ENCODE measurements at places on chromosomes 3 and 15. TPM values are rescaled to one million over a fixed set of nuclear protein-coding genes. Genes with fewer than 3 reads are reported as not detected.

GRCh38 chr3:144287001-144287400, 315.4 kb downstream of the DIPK2A start:
- no peak for DNase-seq
- no peaks in the 10 kb centered on the region for H3K27me3 ChIP-seq
- no peak overlapping the region for H3K4me3 ChIP-seq
- no peaks in the 10 kb centered on the region for H3K4me1 ChIP-seq

- no peak overlapping the region for H3K4me3 ChIP-seq
- peaks cover 8% of the 10 kb centered on the region for H3K4me1 ChIP-seq
- H3K27ac ChIP-seq, result no peak overlapping the region
These were observed 33.8 kb downstream of the SETMAR start for GRCh38 chr3:4336850-4337546.

GRCh38 chr15:67520321-67521028, 456 bp upstream of the C15orf61 start:
- H3K36me3 ChIP-seq, result peaks cover 5% of the 10 kb centered on the region
- H3K4me1 ChIP-seq, result peaks cover 24% of the 10 kb centered on the region
- peak overlapping the region; percentile 82 for H3K4me3 ChIP-seq
- H3K27me3 ChIP-seq, result no peaks in the 10 kb centered on the region

- DNase-seq, result peak; percentile 59
- peaks cover 16% of the 10 kb centered on the region for H3K27me3 ChIP-seq
- H3K4me1 ChIP-seq, result peaks cover 34% of the 10 kb centered on the region
These were observed 9.1 kb upstream of the GNAI2 start for GRCh38 chr3:50226888-50227389.

Gene GP9
- total RNA-seq, result not detected

Gene MST1
- 3.8 TPM for total RNA-seq

GRCh38 chr15:45458746-45459403, 63.7 kb downstream of the SLC30A4 start:
- peaks cover under 1% of the 10 kb centered on the region for H3K36me3 ChIP-seq
- peak; percentile 90 for DNase-seq
- H3K27ac ChIP-seq, result no peak overlapping the region
- no peaks in the 10 kb centered on the region for H3K27me3 ChIP-seq
- H3K4me1 ChIP-seq, result peaks cover 44% of the 10 kb centered on the region
- peak overlapping the region; percentile 25 for H3K4me3 ChIP-seq

- no peak overlapping the region for H3K4me3 ChIP-seq
- H3K4me1 ChIP-seq, result peaks cover 7% of the 10 kb centered on the region
- H3K27me3 ChIP-seq, result no peaks in the 10 kb centered on the region
These were observed 29.3 kb upstream of the TPM1 start for GRCh38 chr15:63013052-63013808.

DNA sequence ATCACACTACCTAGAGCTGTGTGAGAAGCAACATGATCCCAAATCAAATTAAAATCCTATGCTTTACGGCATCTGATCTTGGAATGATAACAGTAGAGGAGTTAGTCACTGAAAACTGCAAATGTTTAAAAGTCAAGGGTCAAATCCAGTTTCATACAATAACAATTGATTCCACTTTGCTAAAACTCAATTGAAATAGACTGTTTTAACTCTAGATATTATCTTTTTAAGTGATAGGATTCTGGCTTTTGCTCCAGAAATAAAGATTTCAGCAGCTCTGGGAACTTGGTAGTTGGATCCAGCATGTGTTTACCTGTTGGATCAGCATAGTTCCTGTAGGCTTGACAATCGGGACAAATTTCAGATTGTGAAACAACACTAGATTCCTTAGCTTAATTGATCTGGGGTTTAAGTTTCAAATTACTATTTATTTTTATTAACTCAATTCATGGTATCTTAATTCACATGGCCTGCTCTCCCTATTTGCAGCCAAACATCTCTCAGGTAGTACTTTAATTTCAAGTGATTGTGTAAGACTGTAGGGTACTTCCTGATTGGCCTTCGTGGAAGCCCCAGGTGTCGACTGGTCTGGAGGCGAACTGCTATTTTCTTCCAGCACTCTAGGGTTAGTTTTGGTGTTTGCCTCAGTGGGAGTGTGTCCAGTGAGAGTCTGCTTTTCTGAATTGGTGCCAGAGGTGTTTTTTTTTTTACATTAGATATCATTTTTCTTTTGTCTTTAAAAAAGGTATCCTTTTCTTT, 16.6 kb downstream of the NFKBIZ start:
- DNase-seq, result no peak
- H3K27ac ChIP-seq, result no peak overlapping the region
- H3K4me3 ChIP-seq, result no peak overlapping the region
- peaks cover 2% of the 10 kb centered on the region for H3K4me1 ChIP-seq

Gene MED12L
- 0.79 TPM for total RNA-seq

- H3K4me3 ChIP-seq, result no peak overlapping the region
- H3K4me1 ChIP-seq, result peaks cover 47% of the 10 kb centered on the region
These were observed 19.1 kb upstream of the KLF13 start for GRCh38 chr15:31307270-31308184.

GRCh38 chr3:1318296-1319005, 225.6 kb downstream of the CNTN6 start:
- H3K27me3 ChIP-seq, result no peaks in the 10 kb centered on the region
- no peak overlapping the region for H3K4me3 ChIP-seq
- H3K4me1 ChIP-seq, result no peaks in the 10 kb centered on the region
- no peak for DNase-seq
- no peak overlapping the region for H3K27ac ChIP-seq
- no peaks in the 10 kb centered on the region for H3K36me3 ChIP-seq

Gene POPDC2
- 3.3 TPM for total RNA-seq

Gene MUC4
- total RNA-seq, result 0.05 TPM

DNA sequence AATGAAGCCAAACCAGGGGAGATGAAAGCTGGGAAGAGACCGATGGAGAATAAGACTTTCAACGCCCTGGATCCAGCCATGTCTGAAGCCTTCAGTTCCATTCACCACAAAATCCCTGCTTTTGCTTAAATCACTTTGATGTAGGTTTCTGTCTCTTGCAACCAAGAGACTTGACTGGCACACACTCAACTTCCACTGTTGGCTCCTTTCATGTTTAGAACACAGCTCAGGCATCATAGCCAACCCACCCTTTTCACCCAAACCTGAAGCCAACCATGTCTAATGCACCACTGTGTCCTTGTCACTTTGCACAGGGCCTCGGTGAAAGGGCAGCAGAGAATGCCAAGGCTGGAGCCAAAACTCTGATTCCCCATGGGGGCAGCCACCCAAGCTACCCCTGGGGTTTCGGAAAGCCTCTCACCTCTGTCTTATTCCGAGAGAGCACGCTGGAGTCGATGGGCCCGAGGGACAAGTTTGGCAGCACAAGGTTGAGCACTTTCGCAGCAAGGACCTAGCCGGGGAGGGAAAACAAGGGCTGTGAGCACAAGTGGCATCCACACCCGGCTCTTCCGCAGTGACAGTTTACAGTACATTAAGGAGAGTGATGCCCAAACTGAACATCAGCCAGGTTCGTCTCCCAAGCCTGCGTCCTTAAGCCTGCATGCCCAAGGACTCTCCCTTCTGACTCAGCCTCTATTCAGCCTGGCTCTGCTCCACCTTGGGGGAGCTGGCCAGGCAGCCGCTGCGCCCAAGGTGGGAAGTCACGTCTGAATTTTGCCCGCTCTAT, 37.6 kb downstream of the ABTB1 start:
- no peaks in the 10 kb centered on the region for H3K27me3 ChIP-seq
- DNase-seq, result no peak
- no peaks in the 10 kb centered on the region for H3K36me3 ChIP-seq
- H3K27ac ChIP-seq, result no peak overlapping the region

Gene MASP1
- total RNA-seq, result not detected

DNA sequence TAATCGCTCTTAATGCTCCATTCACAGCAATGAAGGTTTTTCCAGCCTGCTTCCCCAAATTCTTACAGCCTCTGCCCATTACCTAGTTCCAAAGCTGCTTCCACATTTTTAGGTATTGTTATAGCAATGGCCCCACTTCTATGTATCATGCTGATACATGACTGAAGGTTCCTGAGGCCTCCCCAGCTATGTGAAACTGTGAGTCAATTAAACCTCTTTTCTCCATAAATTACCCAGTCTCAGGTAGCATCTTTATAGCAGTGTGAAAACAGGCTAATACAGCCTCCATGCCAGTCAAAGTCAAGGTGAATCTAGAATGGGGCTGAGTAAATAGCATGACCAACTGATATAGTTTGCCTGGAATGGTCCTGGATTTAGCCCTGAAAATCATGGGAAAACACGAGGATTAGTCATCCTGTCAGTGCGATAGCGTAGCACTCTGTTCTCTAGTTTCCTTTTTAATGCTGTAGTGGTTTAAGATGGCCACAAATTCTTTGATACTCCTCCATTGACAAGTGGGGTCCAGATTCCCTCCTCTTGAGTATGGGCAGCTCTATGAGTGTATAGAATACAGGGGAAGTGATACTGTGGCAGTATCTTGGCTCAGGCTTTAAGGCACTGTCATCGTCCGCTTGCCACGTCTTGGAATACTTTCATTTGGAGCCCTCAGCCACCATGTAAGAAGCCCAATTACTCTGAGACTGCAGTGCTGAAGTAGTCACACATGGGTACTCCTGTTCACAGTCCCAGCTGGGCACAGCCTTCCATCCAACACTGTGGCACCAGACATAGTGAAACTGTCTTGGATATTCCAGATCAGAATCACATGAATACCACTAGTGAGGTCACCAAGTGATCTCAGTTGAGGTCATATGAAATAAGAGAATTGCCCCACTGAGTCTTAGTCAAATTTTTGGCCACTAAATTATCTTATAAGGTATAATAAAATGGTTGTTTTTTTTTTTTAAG, 94.0 kb upstream of the PLCL2 start:
- no peak overlapping the region for H3K27ac ChIP-seq
- no peak overlapping the region for H3K4me3 ChIP-seq
- H3K36me3 ChIP-seq, result no peaks in the 10 kb centered on the region
- H3K27me3 ChIP-seq, result peaks cover 5% of the 10 kb centered on the region
- no peak for DNase-seq

DNA sequence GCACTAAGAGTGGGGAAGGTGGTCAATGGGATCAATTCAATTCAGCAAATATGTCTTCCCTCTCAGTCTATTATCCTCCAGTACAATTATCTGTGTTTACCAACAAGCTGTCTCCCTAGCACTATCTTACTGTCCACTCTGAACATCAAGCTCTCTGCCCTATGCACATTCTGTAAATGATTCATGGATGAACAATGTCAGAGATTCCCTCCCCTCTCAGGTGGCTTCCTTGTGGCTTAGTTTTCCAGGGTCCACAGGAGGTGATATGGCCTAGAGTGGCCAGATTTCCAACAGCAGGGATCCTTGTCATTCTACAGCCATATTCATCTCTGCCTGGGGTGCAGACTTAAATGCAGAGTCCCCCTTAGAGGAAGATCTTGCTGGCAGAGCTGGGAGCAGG, 225.1 kb downstream of the UACA start:
- peaks cover 42% of the 10 kb centered on the region for H3K4me1 ChIP-seq
- H3K36me3 ChIP-seq, result no peaks in the 10 kb centered on the region
- H3K27me3 ChIP-seq, result peaks cover 7% of the 10 kb centered on the region
- no peak overlapping the region for H3K4me3 ChIP-seq

Gene SAXO2
- 1.6 TPM for total RNA-seq

GRCh38 chr3:40847551-40847992, 322.8 kb downstream of the ZNF621 start:
- no peaks in the 10 kb centered on the region for H3K36me3 ChIP-seq
- no peak for DNase-seq
- no peaks in the 10 kb centered on the region for H3K27me3 ChIP-seq
- H3K27ac ChIP-seq, result no peak overlapping the region
- H3K4me1 ChIP-seq, result no peaks in the 10 kb centered on the region

Gene CAND2
- total RNA-seq, result 0.31 TPM

DNA sequence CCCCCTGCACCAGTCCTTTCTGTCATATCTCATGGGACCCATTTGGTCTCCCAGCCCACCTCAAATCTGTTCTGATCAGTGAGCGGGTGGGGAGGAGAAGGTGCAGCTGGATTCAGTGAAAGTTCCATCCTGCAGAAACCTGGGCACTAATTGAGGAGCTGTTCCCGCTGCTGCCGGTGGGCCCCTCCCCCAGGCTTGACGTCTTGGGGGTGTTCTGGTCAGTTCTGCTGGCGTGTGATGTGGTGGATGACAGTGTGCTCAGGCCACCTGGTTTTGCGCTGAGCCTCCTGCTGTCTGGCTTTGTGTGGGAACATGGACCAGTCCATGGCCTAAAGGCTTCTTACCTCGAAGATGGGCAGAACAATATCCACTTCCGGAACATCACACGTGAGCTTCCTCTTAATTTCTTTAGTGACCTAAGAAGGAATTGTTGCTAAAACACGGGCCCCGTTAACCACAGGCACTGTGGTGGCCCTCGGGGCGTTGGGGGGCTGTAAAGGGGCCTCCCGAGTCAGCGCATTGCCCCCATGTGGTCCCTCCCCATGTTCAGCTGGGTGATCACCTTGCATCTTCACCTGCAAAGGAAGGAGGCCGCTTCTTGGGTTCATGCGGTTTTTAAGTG, 59.7 kb downstream of the RGMA start:
- peaks cover 33% of the 10 kb centered on the region for H3K4me1 ChIP-seq
- no peaks in the 10 kb centered on the region for H3K27me3 ChIP-seq
- peak overlapping the region; percentile 63 for H3K27ac ChIP-seq
- H3K36me3 ChIP-seq, result peaks cover 27% of the 10 kb centered on the region
- no peak overlapping the region for H3K4me3 ChIP-seq

GRCh38 chr15:83930392-83931212, 276.7 kb downstream of the ADAMTSL3 start:
- H3K27me3 ChIP-seq, result no peaks in the 10 kb centered on the region
- peaks cover 15% of the 10 kb centered on the region for H3K4me1 ChIP-seq
- no peaks in the 10 kb centered on the region for H3K36me3 ChIP-seq
- no peak for DNase-seq

Gene TMEM266
- not detected for total RNA-seq

DNA sequence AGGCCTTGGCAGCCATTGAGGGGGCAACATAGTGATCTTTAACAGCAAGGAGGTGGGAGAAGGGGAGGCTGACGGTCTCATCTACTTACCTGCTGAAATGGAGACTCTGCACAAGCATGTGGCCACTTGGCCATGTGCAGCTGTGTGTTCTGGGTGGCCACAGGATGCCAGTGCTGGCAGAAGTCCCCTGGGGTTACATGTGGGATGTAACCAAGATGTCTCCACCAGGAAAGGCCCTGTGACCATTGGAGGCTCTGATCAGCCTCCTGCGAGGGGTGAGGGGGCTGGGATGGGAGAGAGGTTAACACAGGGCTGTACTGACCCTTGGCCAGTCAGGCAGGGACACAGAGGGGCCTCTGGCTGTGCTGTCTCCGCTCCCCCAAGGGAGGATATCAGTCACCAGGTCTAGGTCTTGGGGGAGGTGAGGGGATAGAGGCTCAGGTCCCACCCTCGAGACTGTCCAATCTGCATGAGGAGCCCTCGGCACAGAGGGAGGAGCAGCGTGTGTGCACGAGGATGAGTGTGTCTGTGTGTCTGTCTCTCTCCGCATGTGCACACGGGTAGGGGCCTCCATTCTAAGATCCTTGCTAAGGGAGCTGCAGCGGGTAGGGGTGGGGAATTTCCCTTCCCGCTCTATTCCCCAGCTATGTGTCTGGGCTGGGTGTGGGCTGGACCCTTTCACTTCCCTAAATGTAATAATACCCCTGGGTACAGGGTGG, 19.5 kb downstream of the PRKCD start:
- no peak overlapping the region for H3K27ac ChIP-seq
- H3K36me3 ChIP-seq, result peaks cover 11% of the 10 kb centered on the region
- no peak overlapping the region for H3K4me3 ChIP-seq
- no peaks in the 10 kb centered on the region for H3K27me3 ChIP-seq

Gene GHSR
- total RNA-seq, result not detected

Gene SLC22A14
- not detected for total RNA-seq

- no peaks in the 10 kb centered on the region for H3K36me3 ChIP-seq
- H3K27me3 ChIP-seq, result peaks cover 2% of the 10 kb centered on the region
- H3K4me1 ChIP-seq, result no peaks in the 10 kb centered on the region
These were observed 33.2 kb upstream of the POU1F1 start for GRCh38 chr3:87309601-87310000.

Measured in activated CD8-positive, alpha-beta T cell treated with anti-CD3 and anti-CD28 coated beads, Interleukin-2, amount 10 ng/mL, durations not matched to agents 7 days and 5 days (primary cell).